SK-MEL-5 (cell line): ENCODE measurements at places on chromosomes 6 and 20. TPM values are rescaled to one million over a fixed set of nuclear protein-coding genes. Genes with fewer than 3 reads are reported as not detected.

RBBP8NL gene
- total RNA-seq, result 0.03 TPM in 1 of 2 replicates, not detected in the other

OR2J3 gene
- not detected in 2 replicates for total RNA-seq

EMILIN3 gene
- total RNA-seq, result 0.16 and 0.24 TPM in 2 replicates

SLC35D3 gene
- not detected in 2 replicates for total RNA-seq

EPB41L1 gene
- 6.0 and 9.8 TPM in 2 replicates for total RNA-seq

GPLD1 gene
- 0.55 and 1.1 TPM in 2 replicates for total RNA-seq

HSPA1L gene
- total RNA-seq, result 0.29 TPM in 2 replicates

MYCT1 gene
- 0.11 TPM in 1 of 2 replicates, not detected in the other for total RNA-seq

NRSN2 gene
- 38.2 and 41.8 TPM in 2 replicates for total RNA-seq

COL11A2 gene
- total RNA-seq, result 0.42 and 0.98 TPM in 2 replicates

PPP1R3G gene
- 0.03 and 0.16 TPM in 2 replicates for total RNA-seq

PSORS1C2 gene
- not detected in 2 replicates for total RNA-seq

C20orf96 gene
- total RNA-seq, result 1.6 and 1.7 TPM in 2 replicates

HLA-G gene
- total RNA-seq, result 0.32 and 0.37 TPM in 2 replicates

FUT9 gene
- total RNA-seq, result not detected in 2 replicates
